ENCODE measurements at places on chromosomes 4 and X.

DNA sequence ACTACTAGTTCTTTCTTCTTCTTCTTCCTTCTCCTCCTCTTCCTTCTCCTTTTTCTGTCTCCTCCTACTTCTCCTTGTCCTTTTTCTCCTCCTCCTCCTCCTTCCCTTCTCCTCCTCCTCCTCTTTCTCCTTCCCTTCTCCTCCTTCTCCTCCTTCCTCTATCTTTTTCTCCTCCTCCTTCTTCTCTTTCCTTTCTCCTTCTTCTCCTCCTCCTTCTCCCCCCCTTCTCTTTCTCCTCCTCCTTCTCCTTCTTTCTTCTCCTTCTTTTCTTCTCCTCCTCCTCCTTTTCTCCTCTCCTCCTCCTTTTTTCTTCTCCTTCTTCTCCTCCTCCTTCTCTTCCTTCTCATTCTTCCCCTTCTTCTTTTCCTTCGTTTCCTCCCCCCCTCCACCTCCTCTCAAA, 21.8 kb upstream of the NAP1L5 start:
- DNase-seq, result no peak

GRCh38 chr4:87838890-87839591, 6.3 kb downstream of the MEPE start:
- no peak for DNase-seq

GRCh38 chr4:2402941-2403340, 15.5 kb downstream of the ZFYVE28 start:
- no peak for DNase-seq

GRCh38 chrX:13571136-13571535, 1.7 kb downstream of the EGFL6 start:
- DNase-seq, result no peak

GRCh38 chrX:20393944-20394343, 127.2 kb upstream of the RPS6KA3 start:
- no peak for DNase-seq

Data from PC-9 (cell line).